ENCODE measurements at places on chromosomes 6 and 20. TPM values are rescaled to one million over a fixed set of nuclear protein-coding genes. Genes with fewer than 3 reads are reported as not detected.

The FAM83B gene
- total RNA-seq, result not detected

The SLC22A7 gene
- total RNA-seq, result not detected

The SLC52A3 gene
- 3.0 TPM for total RNA-seq

The CCDC170 gene
- not detected for total RNA-seq

The PLA2G7 gene
- total RNA-seq, result not detected

The DDO gene
- 1.2 TPM for total RNA-seq

The TXLNB gene
- total RNA-seq, result not detected

The HCK gene
- total RNA-seq, result 0.15 TPM

The CCN2 gene
- total RNA-seq, result 82.6 TPM

The GSTA3 gene
- total RNA-seq, result not detected

The ENPP3 gene
- total RNA-seq, result not detected

The CLPSL1 gene
- total RNA-seq, result not detected

The VGLL2 gene
- not detected for total RNA-seq

The CRISP2 gene
- total RNA-seq, result 0.23 TPM

The ATXN1 gene
- total RNA-seq, result 33.8 TPM

The RIN2 gene
- 10.6 TPM for total RNA-seq

The OOEP gene
- not detected for total RNA-seq

The TRIM38 gene
- 5.4 TPM for total RNA-seq

The RHAG gene
- total RNA-seq, result not detected

The SALL4 gene
- total RNA-seq, result 0.86 TPM

The TRMT11 gene
- 31.5 TPM for total RNA-seq

The DACT2 gene
- total RNA-seq, result not detected

The FILIP1 gene
- 0.40 TPM for total RNA-seq

The CSNK2B gene
- 328 TPM for total RNA-seq

All from Daoy (cell line).